Breast epithelium (tissue), 4 donors: ENCODE measurements at places on chromosomes 7 and 10. TPM values are rescaled to one million over a fixed set of nuclear protein-coding genes. Genes with fewer than 3 reads are reported as not detected.
A peak's percentile ranks its signal among the peaks of the same experiment; 100 is the strongest.

UBTD1 gene
- total RNA-seq = 12.4 TPM

GRCh38 chr7:102469351-102469971 is 4.7 kb downstream of the LRWD1 start:
- DNase-seq = no peak

- no peak for DNase-seq
These were observed 13.3 kb upstream of the EPC1 start for GRCh38 chr10:32360241-32360640.

ZRANB1 gene
- 32.4 TPM for total RNA-seq

DNA sequence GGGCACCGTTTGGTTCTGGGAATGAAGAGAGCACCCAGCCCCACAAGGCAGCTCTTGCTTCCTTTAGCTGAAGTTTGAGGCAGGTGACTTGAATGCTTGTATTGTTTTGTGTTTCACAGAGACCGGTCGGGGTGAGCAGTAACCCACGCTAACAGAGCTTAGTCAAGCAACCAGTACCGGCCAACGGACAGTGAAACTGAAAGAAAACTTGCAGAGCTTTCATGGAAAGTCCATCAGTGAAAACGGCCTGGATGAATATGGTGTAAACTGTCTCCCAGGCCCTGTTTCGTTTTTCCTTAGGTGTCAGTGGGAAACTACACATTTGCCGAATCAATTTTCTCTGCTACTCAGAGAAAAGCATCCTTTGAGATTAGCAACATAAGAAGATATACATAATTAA is 101.1 kb downstream of the LYZL1 start:
- no peak for DNase-seq

GRCh38 chr10:75403144-75403938 is 1.8 kb upstream of the ZNF503 start:
- peak; percentile 55 for DNase-seq

DNA sequence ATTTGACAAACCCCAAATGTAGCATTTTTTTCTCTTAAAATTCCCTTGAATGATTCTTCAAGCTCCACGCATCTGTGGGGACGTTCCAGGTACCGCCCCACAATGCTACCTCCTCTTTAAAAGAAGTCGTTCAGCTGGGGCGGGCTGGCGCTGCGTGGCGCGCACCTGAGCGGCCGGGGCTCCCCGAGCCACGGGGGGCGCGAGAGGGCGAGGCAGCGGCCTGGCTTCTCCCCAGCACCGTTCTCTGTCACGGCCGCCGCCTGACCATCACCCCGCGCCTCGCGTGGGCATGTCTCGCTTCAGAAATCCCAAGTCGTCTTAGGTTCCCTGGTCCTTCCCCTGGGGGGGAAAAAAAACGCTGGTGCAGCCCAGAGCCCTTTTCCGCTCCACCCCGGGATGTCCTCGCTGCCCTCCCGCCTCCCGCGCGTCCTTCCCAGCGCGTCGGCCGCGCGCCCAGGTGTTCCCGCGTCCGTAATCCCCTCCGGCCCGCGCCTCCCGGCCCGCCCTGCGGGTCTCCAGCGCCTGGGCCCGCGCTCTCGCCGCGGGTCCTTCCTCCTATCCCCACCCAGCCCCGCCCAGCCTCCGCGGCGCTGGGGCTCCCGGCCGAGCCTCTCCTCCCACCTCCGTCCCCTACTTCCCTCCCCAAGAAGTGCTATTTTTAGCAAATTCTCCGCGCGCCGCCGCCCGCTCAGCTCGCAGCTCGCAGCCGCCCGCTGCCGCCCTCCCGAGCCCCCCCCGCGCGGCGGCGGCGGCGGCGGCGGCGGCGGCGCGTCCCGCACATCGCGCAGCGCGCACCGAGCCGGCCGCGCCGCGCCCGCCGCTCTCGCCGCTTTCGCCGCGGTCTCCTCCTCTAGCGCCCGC is 58.7 kb upstream of the PRPS1L1 start:
- DNase-seq = no peak

GNGT1 gene
- total RNA-seq = not detected

CALHM3 gene
- total RNA-seq = not detected

DNA sequence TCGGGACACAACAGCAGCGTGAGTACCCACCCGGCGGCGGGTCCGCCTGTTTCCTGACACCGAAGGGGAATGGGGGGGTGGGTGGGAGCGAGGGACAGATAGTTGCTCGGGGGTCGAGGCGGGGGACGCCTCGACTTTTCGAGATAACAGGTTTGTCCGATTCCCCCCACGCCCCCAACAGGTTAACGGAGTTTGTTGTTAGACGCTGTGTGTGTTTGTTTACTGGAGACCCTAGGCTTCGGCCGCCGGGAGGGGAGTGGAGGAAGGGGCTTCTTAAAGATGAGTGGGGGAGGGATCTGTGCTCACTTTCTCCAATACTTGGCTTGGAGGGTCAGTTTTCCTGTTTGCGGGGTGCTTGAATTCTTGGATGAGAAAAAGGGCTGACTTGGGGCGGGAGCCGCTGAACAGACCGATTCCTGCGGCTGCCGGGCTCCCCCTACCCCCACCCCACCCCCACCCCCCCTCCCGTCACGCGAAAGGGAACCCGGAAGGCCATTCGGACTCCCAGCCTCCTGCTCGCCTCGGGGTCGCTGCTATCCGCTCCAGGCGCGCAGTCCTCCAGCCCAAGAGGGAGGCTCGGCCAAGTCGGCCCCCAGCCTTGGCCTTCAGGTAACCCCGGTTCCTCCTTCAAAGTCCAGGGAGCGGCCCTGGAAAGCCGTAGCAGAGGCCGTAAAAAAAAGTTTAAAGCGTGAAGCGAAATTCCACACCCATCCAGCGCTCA is 1.0 kb downstream of the SORCS3 start:
- DNase-seq = no peak

DNA sequence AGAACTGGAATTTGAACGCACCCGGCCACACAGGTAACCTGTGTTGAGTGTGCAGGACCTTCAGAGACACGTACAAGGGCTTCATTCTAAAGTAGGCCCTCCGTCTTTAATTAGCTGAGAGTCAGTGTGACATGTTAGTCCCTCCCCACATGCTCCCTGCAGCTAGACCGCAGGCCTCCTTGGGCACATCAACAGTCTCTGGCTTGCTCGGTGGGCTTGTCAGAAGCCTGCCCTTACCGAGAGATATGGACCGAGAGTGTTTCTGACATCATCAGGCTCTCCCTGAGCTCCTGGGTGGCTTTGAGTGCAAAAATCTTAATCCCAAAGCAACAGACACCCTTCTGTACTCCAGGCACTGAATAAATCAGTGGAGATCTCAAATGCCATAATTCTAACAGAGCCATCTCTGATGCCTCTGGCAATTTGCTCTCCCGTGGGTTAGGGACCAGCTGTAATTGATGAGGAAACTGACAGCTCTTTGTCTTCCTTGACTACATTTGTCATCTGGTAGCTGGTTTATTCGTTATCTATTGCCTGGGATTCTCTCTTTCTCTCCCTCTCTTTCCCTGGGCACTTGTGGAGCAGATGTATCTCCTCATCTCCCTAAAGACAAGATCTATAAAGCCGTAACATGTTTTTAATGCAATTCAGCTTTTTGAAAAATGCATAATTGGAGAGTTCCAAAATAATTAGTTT is 850.6 kb downstream of the TYW1 start:
- DNase-seq = no peak

GRCh38 chr10:29861811-29862505 is 197.4 kb downstream of the JCAD start:
- DNase-seq = no peak

DNA sequence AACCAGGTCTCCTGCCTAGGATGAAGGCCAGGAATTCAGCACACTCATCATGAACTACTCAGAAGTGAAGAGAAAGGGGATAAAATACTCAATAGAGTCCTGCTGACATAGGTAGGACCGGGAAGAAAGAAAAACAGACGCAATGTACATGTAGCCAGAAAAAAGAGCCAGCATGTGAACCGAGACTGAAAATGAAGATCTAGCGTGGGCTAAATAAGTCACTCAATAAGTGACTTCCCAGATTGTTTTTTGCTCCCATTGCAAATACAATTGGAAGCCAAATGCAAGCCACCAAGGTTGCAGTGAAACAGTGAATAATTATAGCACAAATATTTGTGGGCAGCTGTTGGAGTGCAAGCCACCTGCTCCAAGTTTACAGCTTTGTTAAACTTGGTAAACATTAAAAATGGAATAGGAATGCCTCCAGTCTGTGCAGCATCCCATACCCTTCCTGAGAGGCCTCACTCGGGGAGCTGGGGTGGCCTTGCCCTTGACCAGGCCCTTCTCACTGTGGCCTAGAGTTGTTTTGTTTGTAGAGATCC is 34.7 kb upstream of the HPS1 start:
- DNase-seq = no peak

DNA sequence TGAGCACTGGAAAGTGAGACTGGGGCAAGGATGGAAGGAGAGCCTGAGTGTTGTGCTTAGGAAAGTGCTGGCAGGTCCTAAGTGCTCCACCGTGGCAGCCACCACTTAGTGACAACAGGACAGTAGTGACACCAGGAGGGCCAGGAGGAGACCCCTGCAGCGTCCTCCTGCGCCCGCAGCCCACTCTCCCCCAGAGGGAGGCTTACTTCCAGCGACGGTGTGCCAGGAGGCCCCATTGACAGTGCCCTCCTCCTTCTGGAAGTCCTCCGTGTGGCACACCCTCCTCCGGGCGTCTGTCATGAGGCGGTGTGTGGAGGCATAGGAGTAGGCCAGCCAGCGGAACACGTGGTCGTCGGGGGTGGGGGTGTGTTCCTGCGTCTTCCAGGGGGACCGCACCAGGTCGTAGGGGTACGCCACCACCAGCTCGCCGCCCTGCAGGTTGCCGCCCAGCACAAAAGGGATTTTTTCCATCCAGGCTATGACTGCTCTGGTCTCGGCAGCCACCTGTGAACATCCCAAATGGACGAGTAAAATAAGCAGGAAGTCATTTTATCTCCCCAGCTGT is 95.6 kb downstream of the GPR26 start:
- DNase-seq = no peak

- DNase-seq = no peak
These were observed 53.6 kb upstream of the CHCHD3 start for GRCh38 chr7:133135451-133135850.

DNA sequence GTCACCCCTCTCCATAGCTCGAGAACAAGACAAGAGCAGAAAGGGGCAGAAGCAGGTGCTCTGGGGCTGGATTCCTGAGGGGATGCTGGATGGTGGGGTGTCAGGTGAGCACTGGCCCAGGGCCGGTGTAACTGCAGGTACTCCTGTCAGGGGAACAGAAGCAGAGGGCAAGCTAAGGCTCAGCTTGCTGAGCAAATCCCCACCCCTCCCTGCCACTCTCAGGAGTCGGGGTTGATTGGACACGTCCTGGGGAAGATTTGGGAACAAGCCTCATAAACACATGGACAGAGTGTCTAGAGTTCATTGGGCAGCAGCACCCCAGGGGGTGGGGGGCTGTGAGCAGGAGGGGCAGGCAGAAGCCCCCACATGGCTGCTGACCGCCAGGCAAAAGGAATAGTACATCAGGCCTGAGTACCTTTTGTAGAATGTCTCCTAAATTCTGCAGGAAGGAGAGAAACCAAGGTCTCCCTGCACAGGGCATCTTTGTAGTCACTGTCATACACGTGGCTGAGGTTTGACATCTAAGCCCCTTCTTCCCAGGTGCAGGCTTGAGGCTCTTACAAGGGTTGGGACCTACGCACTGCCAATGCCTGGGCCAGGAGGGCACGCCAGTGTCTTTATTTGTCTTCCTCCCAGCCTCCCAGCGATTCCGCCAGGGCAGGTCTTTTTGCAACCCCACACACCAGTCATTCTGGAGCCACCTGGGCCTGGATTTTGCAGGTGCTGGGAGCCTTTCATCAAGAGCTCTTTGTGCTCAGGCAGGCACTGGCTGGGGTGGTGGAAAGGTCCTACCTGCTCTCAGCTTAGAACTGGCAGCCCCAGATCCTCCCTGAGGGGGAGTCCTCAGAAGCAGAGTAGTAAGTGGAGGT is 2.8 kb downstream of the CALML3 start:
- DNase-seq = peak; percentile 45

EVX1 gene
- total RNA-seq = not detected

DNA sequence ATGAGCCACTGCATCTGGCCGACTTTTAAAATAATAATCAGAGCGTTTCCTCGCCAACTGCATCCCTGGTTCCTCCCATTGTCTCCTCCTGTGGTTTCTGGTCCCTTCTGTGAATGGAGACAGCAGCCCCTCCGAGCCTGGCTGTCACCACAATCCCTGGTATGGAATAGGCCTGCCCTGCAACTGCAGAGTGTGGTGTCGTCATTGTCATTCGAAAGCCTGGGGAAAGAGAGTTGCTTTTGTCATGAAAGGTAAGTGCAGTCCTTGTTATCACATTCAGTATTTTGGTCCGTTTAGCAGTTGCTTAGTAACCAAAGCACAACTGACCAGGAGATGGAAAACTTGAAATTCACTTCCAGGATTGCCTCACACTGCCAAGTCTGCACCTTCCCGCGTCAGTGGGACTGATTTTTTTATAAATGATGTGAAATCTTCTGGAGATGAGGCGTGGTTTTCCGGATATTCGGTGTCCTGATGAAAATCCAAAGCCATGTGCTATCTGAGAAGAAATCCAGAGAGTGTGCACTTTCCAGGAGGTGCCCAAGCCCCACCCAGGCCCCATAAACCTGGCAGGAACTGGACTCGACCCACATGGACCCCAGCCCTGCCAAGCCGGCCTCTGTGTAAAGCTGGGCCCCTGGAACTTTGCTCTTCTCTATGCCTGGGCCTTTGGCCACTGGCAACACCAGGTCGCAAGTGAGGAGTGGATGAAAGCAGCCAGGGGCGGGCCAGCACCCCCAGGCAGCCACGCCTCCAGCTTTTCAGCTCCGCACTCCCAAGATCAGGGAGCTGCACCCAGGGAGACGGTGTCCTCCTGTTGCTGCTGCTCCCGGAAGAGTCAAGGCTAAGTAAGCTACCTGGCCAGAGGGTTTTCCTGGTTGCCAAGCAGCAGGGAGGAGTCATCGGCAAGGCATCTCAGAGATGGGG is 133.7 kb upstream of the SH2B2 start:
- DNase-seq = no peak

- no peak for DNase-seq
These were observed 12.7 kb downstream of the CCDC136 start for GRCh38 chr7:128804484-128804883.

DNA sequence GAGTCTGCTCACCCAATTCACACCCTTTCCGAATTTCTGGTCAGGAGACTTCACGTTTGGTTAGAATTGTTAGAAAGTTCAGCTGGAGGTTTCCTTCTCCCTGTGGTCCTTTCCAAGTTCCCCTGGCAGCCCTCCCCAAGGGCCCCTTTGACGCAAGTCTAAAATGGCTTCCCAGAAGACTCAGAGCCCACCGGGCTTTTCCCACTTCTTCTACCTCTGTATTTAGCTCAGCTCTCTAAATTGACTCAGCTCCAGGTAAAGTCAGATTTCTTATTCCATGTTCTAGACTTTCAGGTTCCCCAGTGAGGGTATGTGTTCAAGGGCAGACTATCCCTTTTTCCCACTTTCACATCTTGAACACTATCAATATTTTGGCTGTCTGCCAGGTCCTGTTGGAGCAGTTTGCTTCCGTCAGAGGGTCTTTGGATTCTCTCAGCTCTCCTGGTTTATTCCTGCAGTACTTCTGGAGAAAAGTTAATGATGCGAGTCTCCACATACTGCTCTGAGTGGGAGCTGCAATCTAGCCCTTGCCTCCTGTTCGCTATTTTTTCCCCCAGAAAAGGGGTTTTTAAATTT is 53.1 kb upstream of the ZNF273 start:
- no peak for DNase-seq

MACC1 gene
- total RNA-seq = 39.4 TPM

GRCh38 chr10:123886292-123886691 is 5.3 kb downstream of the CPXM2 start:
- DNase-seq = no peak
